Fibroblast of villous mesenchyme (primary cell): ENCODE measurements at places on chromosomes 13 and 19. TPM values are rescaled to one million over a fixed set of nuclear protein-coding genes. Genes with fewer than 3 reads are reported as not detected.

The RFXAP gene
- total RNA-seq = 2.6 TPM in 2 replicates

The ZNF837 gene
- 1.7 and 2.9 TPM in 2 replicates for total RNA-seq

The HMG20B gene
- total RNA-seq = 72.5 and 124 TPM in 2 replicates

The LENG8 gene
- total RNA-seq = 39.7 and 40.6 TPM in 2 replicates

The SGCG gene
- total RNA-seq = 0.32 TPM in 1 of 2 replicates, not detected in the other

The LRRC25 gene
- under 0.01 TPM in 1 of 2 replicates, not detected in the other for total RNA-seq

The SLC1A6 gene
- not detected in 2 replicates for total RNA-seq

The EFNB2 gene
- total RNA-seq = 7.4 and 10.8 TPM in 2 replicates

The SIAH3 gene
- total RNA-seq = under 0.01 TPM in 1 of 2 replicates, not detected in the other

The ZNF563 gene
- total RNA-seq = 0.64 and 1.7 TPM in 2 replicates

The RASAL3 gene
- total RNA-seq = not detected in 2 replicates

The PTGER1 gene
- 2.6 and 3.9 TPM in 2 replicates for total RNA-seq

The FRY gene
- 27.2 and 33.8 TPM in 2 replicates for total RNA-seq

The MUC16 gene
- under 0.01 TPM in 2 replicates for total RNA-seq

The ACER1 gene
- total RNA-seq = not detected in 2 replicates

The GSK3A gene
- total RNA-seq = 16.8 and 21.2 TPM in 2 replicates

The ITGBL1 gene
- 21.2 and 42.5 TPM in 2 replicates for total RNA-seq

The ZNF320 gene
- total RNA-seq = 6.4 and 18.6 TPM in 2 replicates

The ERICH4 gene
- total RNA-seq = not detected in 2 replicates

The TTYH1 gene
- not detected in 2 replicates for total RNA-seq

The THSD1 gene
- total RNA-seq = 1.9 and 9.9 TPM in 2 replicates

The SYCN gene
- not detected in 2 replicates for total RNA-seq
